RWPE1 (cell line): ENCODE measurements at places on chromosomes 16 and 17.
A peak's percentile ranks its signal among the peaks of the same experiment; 100 is the strongest.

GRCh38 chr16:23920899-23921298 lies 85.1 kb downstream of the PRKCB start:
- no peak for DNase-seq

GRCh38 chr16:75028544-75029135 lies 29.8 kb downstream of the ZNRF1 start:
- DNase-seq, result no peak

GRCh38 chr16:50274326-50275097 lies 8.2 kb downstream of the ADCY7 start:
- no peak for DNase-seq

GRCh38 chr16:1082952-1083675 lies 10.6 kb downstream of the SSTR5 start:
- DNase-seq, result peak; percentile 64

DNA sequence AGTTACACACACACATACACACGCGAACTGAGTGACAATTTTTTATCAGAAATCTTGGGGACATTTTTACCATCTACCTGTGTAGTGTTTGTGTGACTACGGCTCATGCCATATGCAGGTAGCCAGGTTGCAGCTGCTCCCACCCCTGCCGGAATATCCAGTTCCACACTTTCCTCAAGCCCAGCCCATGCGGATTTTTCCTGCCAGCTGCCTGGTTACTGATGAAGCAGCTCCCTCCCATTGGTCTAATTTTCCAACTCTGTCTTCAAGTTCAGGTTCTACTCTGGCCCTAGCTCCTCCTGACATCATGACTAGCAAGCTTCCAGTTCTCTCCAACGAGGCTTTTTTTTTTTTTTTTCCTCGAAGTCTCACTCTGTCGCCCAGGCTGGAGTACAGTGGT lies 4.8 kb downstream of the GSG1L2 start:
- peak; percentile 79 for DNase-seq

DNA sequence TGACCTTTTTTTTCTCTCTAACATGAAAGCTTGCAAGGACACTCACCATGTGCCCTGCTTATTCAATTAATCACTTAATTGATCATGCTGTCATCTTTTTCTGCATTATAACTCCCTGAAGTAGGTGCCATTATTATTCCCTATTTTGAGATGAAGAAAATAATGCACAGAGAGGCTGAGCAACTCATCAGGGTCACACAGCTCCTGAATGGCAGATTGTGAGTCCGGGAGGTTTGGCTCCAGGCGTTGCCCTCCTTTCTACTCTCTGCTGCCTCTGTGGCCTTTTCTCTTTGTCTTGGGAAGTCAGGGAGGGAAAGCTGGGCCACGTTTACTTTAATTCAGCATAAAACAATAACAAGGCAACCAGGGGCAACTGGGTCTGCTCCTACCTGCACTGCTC lies 17.2 kb upstream of the N4BP1 start:
- no peak for DNase-seq

DNA sequence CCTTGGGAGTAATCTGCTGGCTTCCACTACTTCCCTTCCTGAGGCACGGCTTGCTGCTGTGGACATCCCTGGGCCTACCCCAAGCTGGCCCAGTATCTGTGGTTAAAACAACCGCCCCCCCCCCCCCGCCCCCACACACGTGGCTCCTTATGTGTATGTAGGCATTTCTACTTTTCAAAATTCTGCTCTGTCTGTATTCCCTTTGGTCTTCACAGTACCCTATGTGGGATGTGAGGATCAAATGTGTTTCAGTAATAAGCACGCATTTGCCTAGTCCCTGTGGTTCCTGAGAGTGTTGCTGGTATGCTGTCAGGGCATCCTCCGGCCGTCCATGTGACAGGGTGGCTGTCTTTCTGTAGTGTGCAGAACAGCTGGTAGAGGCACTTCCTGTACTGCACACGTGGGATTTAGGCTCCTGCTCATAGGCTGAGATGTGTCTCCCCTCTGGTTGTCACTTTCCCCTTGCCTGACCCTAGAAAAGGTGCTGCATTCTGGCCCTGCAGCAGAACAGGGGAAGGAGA lies 2.2 kb downstream of the NT5M start:
- DNase-seq, result no peak

DNA sequence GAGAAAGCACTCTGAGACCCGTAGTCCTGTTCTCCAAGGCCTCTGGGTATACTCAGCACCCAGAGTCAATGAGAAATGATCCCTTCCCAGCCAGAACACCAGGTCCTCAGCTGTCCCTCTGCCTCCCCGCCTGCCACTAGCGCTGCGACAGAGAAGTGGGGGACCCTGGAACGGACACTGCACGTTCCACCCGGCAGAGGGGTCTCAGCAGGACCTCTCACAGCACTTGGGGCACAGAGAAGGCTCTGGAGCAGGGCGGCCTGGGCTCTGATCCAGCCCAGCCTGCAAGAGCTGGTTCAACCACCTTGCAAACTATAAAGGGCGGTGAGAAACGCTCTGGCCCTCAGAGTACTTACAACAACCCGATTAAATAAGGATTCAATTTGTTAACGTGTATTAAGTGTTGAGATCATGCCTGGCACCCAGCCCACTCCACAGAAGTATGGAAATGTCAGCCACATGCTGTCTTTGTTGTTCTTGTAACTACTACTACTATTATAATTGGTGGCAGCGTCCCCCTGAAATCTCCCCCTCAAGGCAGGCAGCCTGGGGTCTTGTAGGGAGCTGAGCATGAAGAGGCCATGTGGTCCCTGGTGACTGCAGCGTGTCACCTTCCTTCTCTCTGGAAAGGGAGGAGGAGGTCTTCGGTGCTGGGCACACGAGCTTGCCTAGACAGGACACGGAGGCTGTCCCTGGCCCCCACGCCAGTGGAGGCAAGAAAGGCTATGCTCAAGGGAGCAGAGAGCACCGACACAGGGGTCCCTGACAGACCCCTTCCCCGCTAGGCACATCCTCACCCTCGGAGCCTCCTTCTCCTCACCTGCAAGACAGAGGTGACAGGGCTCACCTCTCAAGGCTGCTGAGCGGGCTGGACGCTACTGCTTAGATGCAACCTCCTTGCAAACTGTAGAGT lies 2.4 kb downstream of the OSGIN1 start:
- DNase-seq, result no peak

GRCh38 chr16:86221085-86221484 lies 289.2 kb upstream of the FOXF1 start:
- DNase-seq, result no peak

DNA sequence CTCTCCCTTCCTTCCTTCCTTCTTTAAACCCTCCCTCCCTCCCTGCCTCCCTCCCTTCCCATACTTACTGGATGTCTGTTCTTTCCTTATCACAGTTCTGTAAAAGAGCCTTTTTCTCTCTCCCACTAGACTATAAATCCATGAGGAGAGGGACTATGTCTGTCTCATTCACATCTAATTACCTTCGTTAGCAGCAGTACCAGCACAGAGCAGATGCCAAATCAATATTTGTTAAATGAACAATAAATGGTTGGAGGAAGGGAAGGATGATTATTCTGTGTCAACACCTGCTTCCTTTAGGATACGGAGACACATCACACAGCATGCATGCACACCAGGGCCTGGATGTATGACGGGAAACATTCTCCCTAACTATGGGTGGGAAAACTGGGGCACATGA lies 94.2 kb downstream of the DNAH3 start:
- no peak for DNase-seq

- peak; percentile 33 for DNase-seq
Observed at GRCh38 chr17:42422412-42422957, 571 bp downstream of the CAVIN1 start.

DNA sequence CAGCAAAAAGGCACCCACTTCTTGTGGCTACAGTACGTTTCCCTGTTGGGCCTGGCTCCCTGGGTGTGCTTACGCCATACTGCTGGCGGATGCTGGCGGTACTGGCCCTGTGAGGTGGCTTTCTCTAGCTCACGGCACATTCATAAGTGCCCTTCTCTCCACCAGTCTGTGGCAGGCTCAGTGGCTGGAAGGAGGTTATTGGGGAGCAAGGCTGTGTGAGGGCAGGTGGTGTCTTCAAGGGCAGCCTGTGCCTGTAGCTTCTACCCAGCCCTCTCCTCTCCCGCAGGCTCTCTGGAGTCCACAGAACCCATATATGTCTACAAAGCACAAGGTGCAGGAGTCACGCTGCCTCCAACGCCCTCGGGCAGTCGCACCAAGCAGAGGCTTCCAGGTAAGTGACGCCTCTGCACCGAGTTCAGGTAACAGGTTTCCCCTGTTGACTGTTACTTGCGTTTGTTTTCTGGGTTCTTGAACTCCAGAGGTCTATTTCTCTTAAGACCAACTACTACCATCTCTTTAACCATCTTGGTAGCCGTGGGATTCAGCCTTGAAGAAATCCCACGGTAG lies 20.6 kb downstream of the NTAN1 start:
- DNase-seq, result no peak

DNA sequence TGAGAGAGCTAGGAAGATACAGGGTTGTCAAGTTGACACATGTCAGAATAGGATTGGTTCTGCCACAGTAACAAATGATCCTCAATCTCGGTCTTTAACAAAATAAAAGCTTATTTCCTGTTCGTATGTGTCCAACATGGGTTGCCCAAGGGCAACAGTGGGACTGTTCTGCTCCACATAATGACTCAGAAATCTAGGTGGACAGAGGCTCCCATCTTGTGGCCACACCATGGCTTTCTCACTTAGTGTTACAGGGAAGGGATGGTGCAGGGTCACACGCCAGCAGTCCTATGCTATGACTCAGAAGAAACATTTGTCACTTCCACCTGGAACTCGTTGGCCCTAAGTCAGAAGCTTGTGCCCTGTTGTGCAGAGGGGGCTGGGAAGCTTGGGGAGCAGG lies 364.9 kb downstream of the SNX29 start:
- no peak for DNase-seq

GRCh38 chr17:4771519-4772234 lies at the start of gene TM4SF5:
TM4SF5 (plus strand) TSS chr17:4771886; CDS start chr17:4771923, 37 bp downstream.
- DNase-seq, result no peak

DNA sequence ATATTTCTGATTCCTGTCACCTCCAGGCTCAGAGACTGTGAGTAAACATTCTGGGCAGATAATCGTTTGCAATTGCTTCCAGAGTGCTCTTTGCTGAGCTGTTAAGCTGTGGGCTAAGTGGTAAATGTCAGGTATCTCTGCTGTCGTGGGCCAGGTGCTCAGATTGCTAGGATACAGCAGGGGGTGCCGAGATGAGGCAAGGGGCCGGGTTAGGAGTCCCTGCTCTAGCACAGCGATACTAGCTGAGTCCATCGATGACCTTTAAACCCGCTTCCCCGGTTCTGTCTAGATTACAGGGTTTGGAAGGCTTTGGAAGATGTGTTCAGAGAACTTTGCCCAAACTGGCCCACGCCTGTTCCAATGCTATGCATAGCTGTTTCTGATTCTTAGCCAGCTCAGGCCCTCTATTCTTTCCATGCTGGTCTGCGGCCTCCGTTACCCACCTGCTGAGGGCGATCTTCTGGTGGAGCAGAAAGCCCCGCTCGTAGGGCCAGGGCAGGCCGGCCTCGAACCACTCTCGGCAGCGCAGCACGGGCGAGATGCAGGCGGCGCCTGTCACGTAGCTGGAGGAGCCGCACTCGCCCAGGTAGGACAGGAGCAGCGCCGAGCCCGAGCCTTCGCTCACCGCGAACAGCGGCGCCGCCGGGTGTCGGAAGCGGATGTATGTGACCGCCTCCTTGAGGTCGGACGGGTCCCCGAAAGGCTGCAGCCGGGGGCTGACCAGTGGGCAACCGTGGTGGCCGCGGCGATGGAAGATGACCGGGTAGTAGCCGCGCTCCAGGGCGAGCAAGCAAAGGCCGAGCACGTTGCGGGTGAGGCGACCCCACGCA lies 979 bp downstream of the ABHD15 start:
- no peak for DNase-seq

DNA sequence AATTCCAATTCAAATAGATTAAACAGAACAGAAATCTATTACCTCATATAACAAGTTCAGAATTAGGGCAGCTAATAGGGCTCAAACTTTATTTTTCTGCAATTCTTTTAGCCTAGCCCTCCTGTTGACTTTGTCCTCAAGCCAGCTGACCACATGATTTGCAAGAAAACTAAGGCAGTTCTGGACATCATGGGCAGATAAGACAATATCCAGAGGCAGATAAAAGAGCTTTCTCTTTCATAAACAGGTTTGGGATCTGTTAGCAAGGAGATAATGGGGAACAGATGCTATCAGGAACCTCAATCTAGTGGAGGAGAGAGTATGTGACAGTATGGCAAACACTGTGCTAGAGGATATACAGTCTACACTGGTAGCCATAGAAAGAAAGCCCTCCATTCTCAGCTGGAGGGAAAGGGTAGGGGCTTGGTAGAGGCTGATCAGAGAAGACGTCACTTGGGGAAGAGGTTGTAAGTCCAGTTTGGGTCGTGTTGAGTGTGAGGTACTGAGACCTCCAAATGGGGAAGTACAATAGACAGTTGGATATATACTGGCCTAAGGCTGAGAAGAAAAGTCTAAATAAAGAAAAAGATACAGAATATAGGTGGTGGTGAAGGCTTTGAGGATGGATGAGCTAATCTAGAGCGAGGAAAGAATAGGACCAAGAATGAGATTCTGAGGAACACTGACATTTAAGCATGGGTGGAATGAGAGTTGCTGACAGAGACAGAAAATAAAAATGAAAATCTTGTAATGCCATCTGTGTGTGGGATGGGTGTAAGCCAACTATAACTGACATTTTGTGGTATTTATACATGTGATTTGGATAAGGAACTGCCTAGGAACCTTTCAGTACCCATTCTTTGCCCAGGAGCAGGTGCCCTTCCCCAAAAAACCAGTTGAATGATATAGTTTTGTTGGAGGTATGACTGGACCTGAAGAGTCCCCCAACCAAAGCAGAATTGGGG lies 67.4 kb downstream of the CYB561 start:
- DNase-seq, result no peak

DNA sequence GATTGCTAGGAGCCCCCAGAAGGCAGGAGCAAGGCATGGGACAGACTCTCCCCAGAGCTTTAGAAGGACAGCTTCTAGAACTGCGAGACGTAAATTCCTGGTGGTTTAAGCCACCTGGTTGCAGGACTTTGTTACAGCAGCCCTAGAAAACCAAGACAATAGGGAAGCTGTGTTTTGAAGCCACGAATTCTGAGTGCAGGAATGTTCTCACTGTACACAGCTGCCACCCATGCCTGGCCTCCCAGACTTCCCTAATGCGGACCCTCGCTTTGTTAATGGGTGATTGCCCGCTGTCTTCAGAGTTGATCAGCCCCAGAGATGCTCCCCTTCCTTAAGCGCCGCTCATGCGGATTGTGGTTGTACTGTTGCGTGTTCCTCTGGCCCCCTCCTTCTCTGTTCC lies 177.1 kb downstream of the MSI2 start:
- DNase-seq, result no peak

DNA sequence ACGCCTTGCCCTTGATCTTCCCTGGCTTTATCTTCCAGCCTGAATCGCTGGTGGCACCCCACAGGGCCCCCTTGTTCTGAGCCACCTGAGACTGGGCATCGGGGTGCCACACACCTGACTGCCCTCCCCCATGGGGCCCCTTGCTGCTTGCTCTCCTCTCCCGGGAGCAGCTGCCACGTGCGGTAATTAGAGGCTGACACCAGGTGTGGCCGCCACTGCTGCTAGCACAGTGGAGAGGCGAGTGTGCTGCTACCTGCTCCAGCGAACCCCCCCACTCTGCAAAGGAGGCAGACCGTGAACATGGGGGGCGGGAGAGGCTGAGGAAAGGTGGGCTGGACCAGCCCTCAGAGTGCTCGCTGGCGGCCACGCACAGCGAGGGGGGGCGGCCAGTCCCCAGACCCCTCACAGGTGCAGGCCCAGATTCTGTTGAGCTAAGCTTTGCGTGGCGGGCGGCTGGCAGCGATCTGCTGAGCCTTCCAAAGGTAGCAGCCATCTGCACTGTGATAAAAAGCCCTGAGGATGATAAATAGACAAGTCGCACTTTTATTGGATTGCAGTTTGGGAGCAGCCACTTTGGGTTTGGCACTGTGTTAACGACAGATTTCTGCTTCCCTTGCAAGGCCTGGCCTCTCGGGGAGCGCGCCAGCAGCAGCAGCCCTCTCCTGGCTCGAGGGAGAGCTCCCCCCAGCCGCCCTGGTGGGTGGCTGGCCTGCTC lies 167.9 kb upstream of the GSE1 start:
- DNase-seq, result no peak
